ENCODE measurements at places on chromosomes 16 and 17.

DNA sequence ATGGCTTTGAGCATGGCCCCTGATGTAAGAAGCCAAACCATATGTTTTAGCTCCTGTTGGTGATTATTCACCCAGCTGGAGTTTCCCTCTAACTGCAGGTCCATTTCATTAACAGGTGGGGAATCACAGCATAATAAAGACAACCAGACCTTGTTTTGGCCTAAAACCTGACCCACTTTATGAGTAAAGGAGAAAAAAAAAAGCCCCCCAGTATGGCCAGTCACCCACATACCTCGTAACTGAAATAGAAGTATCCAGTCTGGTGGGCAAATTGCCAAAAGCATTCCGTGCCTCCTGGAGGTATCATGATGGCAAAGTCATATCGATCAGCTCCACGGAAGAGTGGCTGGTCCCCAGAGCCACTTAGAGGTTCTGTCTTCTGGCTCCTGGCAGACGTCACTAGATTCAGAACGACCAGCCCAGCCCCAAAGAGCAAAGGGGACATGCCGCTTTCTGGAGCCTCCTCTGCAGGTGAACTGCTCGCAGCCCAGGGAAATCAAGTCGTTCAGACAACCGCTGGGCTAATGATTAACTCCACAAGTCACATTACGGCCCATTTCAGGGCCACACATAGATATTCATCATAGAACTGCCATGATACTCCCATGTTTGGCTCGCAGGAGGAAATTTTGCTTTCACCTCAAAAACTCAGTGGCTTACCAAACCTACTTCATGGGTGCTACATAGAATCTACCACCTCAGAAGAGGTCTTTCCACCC lies at the start of gene TMED6:
Gene TMED6, minus strand, starts transcription at position 478 of the 719 bp plus-strand sequence. Its CDS starts 33 bp downstream, at position 445.
- no peak for DNase-seq

GRCh38 chr17:307741-308507 lies 44.7 kb downstream of the RPH3AL start:
- no peak for DNase-seq

DNA sequence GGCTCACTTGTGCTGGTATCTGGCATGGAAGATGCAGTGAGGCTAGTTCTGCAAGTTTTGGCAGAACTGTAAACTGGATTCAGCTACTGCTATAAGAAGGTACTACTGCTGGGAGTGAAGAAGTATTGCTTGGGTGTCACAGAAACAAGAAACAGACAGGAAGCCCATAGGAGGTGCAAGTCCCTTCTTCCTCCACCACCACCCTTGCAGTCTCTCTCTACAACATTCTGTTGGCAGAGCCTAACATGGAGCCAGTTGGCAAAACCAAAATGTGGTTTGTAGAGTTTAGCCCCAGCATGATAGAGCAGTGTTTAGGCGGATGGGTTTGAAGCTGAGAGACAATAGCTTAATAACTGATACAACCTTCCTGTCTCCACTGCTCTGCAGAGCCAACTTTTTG lies 72.6 kb downstream of the NLK start:
- DNase-seq, result no peak

- no peak for DNase-seq
These were observed 15.9 kb downstream of the FAM83G start for GRCh38 chr17:18988546-18989173.

DNA sequence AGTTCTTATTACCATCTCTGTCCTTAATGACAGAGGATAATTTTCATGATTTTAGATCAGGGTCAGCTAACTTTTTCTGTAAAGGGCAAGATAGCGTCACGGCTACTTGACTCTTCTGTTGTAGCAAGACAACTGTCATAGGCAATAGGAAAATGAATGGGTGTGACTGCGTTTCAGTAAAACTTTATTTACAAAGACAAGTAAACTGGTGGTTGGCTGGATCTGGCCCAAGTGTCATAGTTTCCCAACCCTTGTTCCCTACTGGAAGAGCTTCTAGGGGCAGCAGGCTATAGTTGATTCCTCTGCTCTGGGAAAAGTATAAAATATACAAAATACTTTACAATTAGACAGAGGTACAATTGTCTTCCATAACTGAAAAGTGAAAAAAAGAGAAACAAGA lies 50.6 kb upstream of the VPS4A start:
- no peak for DNase-seq

DNA sequence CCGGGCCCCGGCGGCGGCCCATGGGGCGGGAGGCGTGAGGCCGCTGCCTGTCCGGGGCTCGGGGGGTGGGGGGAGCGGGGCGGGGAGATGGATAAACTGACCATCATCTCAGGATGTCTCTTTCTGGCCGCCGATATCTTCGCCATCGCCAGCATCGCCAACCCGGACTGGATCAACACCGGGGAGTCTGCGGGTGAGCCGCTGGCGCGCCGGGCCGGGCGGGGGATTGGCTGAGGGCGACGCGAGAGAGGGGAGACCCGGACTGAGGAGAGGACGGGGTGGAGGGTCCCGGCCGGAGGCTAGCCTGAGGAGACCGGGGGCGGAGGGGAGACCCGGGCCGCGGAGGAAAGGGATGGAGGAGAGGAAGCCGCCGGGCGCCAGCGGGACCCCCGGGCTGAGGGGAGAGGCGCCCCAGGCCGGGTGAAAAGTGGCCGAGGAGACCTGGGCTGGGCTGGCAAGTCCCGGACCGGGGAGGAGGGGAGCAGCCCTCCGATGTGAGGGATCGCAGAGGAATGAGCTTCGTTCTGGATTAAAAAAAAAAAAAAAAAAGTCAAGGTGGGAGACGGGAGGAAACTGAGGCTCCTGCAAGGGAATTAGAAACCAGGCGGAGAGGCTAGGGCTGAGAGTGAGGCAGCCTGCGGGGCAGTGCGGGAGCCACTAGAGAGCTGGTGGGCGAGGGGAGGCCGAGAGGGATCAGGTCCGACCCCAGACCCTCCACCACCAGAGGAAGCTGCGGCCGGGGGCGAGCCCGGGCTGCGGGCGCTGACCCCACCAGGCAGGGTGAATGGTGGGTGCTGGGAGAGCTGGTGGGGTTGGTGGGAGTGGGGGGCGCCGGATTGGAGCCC lies 526 bp downstream of the MOSMO start:
- DNase-seq, result no peak

DNA sequence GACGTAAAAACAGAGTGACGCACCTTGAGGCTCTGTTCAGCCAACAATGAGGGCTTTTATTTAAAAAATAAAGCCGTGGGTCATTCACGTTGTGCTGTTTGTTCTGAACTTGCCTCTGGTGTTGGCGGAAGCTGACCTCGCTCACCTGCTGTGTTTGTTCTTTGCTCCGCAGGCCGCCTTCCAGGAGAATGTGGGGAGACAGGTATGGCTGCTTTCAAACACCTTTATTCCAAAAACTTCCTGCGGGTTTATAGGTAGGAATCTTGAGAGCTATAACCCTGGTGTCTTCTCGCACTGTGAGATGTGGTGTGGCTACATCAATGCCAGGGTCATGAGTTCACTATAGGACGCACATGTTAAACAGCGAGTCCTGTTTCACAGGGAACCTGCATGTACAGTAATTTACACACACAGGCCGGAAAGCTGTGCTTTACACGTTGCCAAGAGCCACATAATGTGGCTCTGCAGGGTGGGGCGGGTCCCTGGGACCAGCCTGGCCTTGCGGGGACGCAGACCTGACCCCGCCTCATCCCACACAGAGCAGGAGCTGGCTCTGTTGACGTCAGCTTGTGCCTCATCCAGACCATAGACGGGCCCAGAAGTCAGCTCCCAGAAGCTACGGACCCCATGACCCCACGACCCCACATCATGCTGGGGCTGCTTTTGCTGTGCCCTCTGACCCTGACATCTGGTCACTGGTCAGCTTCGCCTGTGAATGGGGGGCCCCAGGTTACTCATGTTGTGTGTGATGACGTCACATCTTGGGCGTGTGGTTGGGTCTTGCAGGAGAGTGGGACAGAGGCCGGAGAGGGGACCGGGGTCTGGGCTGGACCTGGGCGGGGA lies 49.9 kb upstream of the ZNF750 start:
- no peak for DNase-seq

GRCh38 chr17:55723488-55723848 lies 804 bp upstream of the TMEM100 start:
- DNase-seq, result no peak

Data from activated CD8-positive, alpha-beta memory T cell treated with anti-CD3 and anti-CD28 coated beads for 4 hours (primary cell).